ENCODE measurements at places on chromosomes 1 and 21. TPM values are rescaled to one million over a fixed set of nuclear protein-coding genes. Genes with fewer than 3 reads are reported as not detected.

The MACO1 gene
- 20.2 TPM for total RNA-seq

The HORMAD1 gene
- 2.5 TPM for total RNA-seq

DNA sequence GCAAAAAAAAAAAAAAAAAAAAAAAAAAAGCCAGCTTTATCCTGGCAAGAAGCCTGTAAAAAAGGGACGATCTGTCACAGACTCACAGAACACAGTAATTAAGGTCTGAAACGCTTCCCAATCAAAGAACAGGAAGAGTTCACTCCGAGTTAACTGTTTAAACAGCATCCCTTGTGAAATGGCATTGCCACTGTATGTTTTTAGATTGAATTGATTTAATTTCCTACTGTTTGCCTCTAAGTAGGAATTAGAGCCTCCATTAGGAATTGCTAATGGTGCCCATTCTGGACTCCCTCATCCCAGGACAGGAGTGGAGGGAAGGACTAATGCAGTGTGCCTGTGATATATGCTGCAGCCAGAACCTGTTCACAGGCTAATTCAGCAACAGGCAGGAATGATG is 370.8 kb downstream of the RWDD3 start:
- DNase-seq: no peak

DNA sequence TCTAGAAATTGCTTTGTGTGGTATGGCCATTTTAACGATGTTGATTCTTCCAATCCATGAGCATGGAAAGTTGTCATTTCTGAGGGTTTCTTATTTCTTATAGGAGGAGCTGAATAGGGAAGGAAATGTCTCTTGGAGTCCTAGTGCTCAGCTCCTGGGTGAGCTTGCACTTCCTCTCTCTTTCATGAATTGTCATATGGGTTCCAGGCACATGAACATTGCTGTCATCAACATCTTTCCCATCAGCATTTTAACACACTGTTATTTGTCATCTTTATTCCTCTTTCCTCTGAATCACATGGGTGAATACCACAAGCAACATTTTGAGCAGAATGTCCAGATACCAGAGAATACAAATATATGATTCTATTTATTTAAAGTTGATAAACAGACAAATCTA is 23.4 kb downstream of the SLAMF6 start:
- DNase-seq: no peak

GRCh38 chr1:211347077-211347844 is 20.6 kb downstream of the TRAF5 start:
- DNase-seq: no peak

- no peak for DNase-seq
Observed at GRCh38 chr1:47563201-47563600, 125.4 kb downstream of the FOXD2 start.

The NPPB gene
- total RNA-seq: not detected

DNA sequence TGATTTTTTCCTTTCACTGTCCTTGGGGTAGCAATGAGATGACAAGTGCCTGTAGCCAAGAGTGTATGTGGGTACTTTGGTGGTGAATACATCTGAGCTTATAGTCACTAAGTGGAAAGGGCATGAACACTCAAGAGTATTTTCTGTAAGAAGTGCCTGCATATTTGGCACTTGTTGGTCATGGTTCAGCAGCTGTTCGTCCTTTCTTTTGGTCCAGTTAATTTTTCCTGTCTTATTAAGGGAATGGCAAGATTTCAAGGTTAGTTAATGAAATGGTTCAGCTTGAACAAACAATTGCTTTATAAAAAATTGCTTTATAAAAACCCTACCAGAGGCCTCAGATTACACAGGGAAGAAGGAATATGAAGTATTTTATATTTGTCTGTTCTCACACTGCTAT is 48.6 kb upstream of the GPR52 start:
- no peak for DNase-seq

The NBPF6 gene
- not detected for total RNA-seq

GRCh38 chr1:16143005-16143565 is 12.8 kb downstream of the EPHA2 start:
- no peak for DNase-seq

- no peak for DNase-seq
Observed at GRCh38 chr1:44484155-44484688, 79.2 kb downstream of the RNF220 start.

GRCh38 chr1:45953934-45954847 is 150.8 kb downstream of the MAST2 start:
- DNase-seq: no peak

The SFN gene
- 130 TPM for total RNA-seq

DNA sequence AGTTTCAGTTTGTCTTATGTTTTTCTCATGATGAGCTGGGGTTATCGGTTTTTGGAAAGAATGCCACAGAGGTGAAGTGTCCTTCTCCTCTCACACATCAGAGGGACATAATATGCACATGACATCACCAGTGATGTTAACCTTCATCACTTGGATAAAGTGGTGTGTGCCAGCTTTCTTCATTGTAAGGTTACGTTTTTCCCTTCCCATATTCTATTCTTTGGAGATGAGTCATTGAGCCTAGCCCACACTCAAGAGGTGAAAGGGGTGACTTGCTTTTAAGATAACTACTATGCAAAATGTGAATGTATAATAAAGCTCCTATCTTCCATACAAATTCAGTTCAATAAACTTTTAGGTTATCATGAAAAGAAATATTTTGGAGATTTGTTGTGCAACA is 36.7 kb upstream of the MAGI3 start:
- no peak for DNase-seq

The TTC39A gene
- total RNA-seq: 44.6 TPM

GRCh38 chr1:205270764-205271163 is 43.0 kb downstream of the TMCC2 start:
- no peak for DNase-seq

DNA sequence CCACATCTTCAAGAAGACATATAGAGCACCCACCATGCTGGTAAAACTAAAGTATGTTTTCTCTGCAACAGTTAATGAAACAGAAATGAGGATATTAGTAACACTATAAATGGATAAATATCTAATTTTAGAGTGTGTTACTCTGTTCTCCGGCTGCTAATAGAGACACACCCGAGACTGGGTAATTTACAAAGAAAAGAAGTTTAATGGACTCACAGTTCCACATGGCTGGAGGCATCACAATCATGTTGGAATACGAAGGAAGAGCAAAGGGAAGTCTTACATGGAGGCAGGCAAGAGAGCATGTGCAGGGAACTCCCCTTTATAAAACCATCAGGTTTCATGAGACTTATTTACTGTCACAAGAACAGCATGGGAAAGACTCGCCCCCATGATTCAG is 287.2 kb downstream of the SRGAP2C start:
- DNase-seq: no peak

The FMO5 gene
- total RNA-seq: 29.0 TPM

DNA sequence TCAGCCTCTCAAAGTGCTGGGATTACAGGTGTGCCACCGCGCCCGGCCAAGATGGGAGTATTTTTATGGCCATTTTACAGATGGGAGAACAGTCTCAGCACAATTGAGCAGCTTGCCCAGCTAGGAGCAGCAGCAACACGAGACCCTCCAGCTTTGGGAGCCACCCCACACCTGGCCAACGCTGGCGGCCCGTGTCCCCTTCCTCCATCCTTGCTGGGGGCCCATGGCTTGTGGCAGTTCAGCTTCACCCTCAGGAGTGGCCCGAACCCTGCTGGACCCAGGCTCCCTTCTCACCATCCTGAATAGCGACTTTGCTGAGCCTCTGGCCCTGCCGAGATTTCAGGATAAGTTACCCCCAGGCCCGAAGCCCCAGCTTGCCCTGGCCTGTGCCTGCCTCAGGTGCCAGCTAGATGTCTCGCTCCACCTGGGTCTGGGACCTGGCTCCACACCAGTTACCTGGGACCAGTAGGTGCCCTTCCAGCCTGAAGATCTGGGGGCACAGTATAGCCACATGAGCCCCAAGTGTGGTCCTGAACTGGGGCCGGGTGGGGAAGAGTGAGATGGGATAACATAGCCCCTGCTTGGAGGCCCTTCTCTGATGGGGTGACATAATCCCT is 19.2 kb downstream of the SLC66A1 start:
- DNase-seq: no peak

GRCh38 chr1:89199525-89200031 is 836 bp upstream of the GBP4 start:
- no peak for DNase-seq

GRCh38 chr21:45854690-45855247 is 126.8 kb upstream of the COL6A1 start:
- DNase-seq: no peak

DNA sequence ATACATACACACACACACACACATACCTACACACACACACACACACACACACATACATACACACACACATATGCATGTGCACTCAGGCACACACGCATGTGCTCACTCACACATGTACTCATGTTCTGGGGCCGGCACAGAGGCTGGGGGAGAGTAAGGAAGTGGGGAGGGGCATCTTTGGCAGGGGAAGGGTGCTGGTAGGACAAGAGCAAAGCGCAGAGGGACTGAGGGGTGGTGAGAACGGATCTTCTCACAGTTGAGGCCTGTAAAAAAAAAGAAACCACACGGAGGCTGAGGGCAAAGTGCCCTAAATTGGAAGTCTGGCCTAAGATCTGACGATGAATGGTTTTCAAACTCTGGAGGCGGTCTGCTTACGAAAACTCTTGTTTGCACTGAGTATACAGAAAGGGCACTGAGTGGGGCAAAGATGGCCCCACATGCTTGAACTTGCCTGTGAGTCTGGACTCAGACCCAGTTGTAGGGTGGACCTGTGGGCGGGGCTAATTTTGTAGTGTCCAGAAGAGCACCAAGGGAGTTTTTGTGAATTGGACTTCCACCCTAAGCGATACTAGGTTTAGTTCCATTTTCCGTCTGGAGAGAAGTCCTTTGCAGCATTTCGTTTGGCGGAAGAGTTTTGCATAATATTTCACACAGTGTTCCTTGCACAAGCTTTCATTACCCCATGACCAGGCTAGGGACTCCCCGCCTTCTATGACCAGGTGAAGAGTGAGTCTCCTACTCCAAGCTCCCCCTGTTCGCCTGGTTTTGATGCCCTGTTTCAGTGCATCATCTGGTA is 79.3 kb upstream of the LYST start:
- DNase-seq: peak; percentile 81

DNA sequence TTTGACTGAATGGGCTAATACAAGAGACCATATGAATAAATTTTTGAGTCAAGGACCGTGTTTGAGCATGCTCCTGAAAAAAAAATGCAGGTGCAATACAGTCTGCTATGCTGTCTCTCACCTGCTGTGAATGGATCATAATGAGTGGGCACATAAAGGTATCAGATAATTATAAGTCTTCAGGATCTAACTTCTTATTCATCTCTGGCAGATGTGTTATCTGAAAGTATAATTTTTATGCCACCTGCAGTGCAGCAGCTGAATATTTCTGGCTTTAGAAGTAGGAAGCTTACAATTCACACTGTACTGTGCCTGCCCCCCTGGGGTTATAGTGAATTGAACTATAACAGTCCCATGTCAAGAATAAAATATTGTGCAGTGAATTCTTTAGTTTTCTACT is 333.3 kb downstream of the MRPL39 start:
- DNase-seq: no peak

The BTBD8 gene
- total RNA-seq: 4.8 TPM

The TNFRSF18 gene
- 1.3 TPM for total RNA-seq

The LRRC42 gene
- total RNA-seq: 18.0 TPM

- DNase-seq: no peak
Observed at GRCh38 chr1:221223281-221223680, 344.0 kb downstream of the HLX start.

- DNase-seq: no peak
Observed at GRCh38 chr1:225209153-225209552, 218.7 kb downstream of the LBR start.

GRCh38 chr1:245827301-245827700 is 672.5 kb downstream of the KIF26B start:
- no peak for DNase-seq

The OLIG2 gene
- 0.23 TPM for total RNA-seq
